Fibroblast of villous mesenchyme (primary cell): ENCODE measurements at places on chromosomes 2 and 18. TPM values are rescaled to one million over a fixed set of nuclear protein-coding genes. Genes with fewer than 3 reads are reported as not detected.
A peak's percentile ranks its signal among the peaks of the same experiment; 100 is the strongest.

GRCh38 chr2:3982160-3982559 lies 278.8 kb downstream of the DCDC2C start:
- no peak for DNase-seq

The MRO gene
- under 0.01 TPM in 1 of 2 replicates, not detected in the other for total RNA-seq

GRCh38 chr18:10412933-10413332 lies 41.5 kb upstream of the APCDD1 start:
- DNase-seq: no peak

The CRYBA2 gene
- total RNA-seq: 1.3 TPM in 1 of 2 replicates, not detected in the other

DNA sequence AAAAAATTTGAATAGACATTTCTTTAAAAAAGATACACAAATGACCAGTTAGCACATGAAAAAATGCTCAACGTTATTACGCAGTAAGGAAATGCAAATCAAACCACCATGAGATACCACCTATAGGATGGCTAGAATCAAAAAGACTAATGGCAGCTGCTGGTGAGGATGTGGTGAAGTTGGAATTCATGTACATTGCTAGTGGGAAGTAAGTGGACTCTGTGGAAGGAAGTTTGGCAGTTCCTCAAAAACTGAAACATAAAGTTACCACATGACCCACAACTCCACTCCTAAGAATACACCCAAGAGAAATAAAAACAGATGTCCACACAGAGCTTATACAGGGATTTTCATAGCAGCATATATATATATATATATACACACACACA lies 51.2 kb downstream of the MBP start:
- DNase-seq: peak; percentile 92

GRCh38 chr2:39732482-39732881 lies 46.6 kb downstream of the THUMPD2 start:
- DNase-seq: no peak

DNA sequence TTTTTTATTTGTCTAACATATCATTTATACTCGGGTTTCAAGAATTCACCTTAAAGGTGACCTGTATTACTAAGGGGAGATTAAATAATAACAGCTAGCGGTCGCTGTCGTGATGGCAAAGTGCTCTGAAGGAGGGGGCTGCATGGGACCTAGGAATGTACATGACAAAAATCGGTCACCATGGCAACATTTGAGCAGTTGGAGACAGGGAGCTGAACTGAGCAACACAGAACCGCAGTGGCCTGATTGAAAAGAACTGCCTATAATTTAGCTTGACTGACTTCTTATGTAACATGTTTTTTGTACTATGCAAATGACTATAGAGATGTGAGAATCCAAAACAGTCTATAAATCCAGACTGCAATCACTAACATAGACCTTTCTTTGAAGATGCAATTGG lies 34.3 kb upstream of the EPHA4 start:
- no peak for DNase-seq

DNA sequence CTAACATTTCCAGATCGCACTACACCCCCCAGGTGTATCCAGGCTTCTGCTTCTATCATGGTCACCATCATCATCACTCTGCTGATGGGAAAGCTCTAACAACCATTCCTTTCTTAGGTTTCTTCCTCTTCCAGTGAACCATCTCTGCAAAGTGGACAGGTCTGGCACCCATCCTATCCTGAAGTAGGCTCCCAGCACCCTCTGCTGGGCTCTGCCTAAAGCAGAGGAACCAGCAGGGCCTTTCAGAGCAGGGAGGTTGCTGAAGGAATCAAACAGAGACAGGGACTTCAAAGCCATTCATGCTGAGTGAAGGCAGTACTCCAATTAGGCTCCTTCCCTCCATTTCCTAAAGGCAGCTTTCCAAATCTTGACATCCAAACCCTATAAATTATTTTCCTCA lies 27.2 kb upstream of the SATB2 start:
- no peak for DNase-seq

- no peak for DNase-seq
Observed at GRCh38 chr2:225764346-225764745, 364.8 kb downstream of the NYAP2 start.

GRCh38 chr2:3170792-3171455 lies 206.7 kb downstream of the EIPR1 start:
- DNase-seq: no peak

DNA sequence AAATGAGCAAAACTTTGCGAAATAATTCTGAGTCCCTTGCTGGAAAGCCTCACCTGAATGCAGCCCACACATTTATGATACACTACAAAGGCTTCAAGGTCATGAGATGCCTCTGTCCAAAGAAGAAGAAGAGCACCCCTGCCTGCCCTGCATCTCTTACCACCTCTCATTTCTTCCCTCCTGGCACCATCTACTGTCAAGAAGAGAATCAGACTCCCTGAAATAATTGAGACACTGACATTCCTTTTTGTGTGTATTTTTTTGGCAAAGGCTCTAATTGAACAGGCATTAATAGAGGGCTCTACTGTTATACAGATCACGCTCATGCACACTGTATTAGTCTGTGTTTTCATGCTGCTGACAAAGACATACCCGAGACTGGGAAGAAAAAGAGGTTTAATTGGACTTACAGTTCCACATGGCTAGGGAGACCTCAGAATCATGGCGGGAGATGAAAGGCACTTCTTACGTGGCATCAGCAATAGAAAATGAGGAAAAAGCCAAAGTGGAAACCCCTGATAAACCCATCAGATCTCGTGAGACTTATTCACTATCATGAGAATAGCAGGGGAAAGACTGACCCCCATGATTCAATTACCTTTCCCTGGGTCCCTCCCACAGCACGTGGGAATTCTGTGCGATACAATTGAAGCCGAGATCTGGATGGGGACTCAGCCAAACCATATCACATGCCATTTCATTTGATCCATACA lies 176.3 kb downstream of the ALPK2 start:
- DNase-seq: no peak

- no peak for DNase-seq
Observed at GRCh38 chr2:239873656-239874635, 151.2 kb downstream of the NDUFA10 start.

DNA sequence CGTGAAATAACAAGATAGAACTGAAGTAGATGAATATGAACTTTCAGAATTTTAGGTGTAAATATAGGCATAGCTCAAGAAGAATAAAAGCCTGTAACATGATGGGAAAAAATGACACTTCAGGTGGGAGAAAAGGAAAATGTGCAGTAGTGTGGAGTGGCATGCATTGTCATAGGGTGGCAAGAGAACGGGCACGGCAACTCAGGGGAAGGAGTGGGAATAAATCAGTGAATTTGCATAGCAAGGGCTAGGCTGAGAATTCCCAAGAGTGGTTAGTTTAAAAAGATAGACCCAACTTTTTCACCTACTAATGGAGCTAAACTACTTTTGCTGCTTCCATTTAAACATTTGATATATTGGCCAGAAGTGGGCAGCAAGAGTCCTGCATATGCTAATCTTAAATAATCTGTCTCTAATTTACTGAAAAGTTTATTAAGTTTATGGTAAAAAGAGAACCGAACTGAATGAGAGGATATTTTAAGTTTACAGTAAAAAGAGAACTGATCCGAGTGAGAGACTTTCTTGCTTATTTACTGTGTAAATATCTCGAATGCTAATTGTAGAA lies 228.1 kb downstream of the CTNNA2 start:
- DNase-seq: no peak

DNA sequence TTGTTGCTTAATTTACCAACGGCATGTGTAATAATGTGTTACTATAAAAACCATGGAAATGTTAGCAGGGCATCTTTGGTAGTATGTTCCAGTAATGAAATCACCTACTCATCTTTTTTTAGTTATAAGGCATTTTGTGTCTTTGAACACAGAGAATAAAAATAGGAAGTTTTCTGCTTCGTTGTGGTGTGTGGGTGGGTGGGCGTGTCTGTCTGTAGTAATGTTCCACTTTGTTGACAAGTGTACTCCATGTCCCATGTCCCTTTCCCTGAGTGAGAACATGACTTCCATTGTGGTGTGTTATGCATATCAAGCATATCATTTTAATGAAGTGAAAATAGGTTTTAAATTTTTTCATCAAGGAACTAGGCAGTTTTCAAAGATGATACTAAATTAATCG lies 149.3 kb downstream of the VWC2L start:
- no peak for DNase-seq

- no peak for DNase-seq
Observed at GRCh38 chr2:224195925-224196571, 157.0 kb upstream of the SERPINE2 start.

DNA sequence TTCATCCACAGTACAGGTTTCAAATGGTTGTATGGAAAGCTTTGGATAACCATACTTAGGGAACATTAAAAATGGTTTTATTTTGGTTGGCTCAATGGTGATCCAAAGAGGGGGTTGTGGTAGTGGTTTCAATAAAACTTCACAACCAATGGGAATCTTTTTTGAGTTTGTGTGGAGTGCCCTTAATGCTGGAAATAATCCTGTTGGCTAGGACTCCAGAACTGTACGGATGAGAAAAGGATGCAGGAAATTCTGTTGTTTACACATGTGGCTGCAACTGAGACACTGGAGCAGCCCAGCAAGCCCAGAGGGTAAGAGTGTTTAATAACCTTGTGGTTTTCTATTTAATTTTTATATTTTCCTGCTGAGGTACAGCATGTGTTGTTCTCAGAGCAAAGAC lies at the start of gene CCDC102B:
CCDC102B (plus strand) TSS at position 210 of the 400 bp plus-strand sequence. CDS start 38,684 bp downstream, outside the sequence.
- peak; percentile 99 for DNase-seq

GRCh38 chr2:11168488-11168887 lies 13.2 kb downstream of the SLC66A3 start:
- no peak for DNase-seq

DNA sequence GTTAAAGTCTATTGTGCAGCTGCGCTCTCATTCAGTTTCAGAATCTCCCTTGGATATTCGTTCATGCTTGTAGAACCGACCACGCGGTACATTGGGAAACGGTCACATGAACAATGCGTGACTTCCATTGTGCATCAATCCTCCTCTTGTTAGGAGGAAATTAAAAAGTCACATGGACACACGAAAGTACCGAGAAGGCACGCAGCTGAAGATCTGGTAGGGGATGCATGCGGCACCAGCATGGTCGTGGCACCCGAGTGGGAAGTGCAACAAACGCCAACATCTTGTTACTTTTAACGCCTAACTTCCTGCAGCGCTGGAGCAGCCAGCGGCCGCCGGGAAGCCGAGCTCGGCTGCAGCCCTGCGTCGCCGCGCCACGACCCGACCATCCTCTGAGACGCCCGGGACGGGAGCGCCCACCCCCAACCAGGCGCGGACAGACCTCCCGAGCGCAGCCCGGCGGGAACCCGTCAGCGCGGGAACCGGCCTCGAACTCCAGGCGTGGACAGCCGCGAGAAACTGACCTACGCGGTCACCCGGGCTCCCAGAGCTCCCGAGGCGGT lies 412 bp downstream of the OSBPL1A start:
- DNase-seq: peak; percentile 82

DNA sequence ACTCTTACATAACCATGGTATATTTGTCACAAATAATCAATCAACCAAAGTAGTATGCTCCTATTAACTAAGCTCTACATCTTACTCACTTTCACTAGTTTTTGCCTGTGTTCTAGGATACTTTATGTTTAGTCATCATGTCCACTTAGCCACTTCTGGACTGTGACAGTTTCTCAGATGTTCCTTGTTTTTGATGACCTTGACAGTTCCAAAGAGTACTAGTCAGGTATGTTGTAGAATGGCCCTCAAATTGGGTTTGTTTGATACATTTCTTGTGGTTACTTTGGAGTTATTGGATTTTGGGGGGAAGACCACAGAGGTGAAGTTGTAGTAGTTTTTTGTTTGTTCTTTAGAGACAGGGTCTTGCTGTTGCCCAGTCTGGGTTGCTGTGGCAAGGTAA lies 35.5 kb downstream of the BUB1 start:
- no peak for DNase-seq

DNA sequence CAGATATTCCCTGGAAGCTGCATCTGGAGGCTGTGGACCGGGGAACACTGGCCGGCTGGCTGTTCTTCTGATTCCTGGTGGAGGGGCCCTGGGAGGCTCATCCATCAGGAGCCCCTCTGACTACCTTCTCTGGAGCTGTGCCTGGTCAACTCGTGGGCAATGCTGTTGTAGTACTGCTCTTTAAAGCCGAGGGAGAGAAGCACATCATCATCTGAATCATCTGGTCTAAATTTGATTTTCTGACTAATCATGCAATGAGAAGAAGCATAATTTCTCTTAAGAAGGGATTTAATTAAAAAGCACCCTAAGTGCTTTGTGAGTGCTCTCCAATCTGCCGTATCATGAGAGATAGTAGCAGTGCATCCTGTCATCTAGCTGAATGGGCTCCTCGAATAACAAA lies 229.5 kb downstream of the FHOD3 start:
- no peak for DNase-seq

GRCh38 chr2:107502539-107502938 lies 324.2 kb upstream of the RGPD4 start:
- no peak for DNase-seq

DNA sequence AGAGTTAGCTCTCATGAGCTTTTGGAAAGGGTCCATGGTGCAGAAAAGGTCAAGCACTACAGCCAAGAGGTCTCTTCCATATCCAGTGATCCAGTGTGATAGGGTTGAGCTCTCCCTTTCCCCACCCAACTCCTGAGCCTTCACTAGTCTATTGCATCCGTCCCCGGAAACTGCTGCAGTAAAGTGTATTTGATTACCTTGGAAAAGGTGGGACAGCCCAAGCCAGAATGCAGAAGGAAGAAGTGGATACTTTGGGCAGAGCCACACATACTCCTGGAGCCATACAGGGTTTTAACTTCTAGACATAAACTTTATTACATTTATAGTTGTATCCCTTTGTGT lies 3.6 kb downstream of the PNKD start:
- no peak for DNase-seq

The SCN9A gene
- total RNA-seq: 43.5 and 72.1 TPM in 2 replicates

The RESP18 gene
- total RNA-seq: not detected in 2 replicates

- no peak for DNase-seq
Observed at GRCh38 chr2:124683536-124684428, 658.7 kb downstream of the CNTNAP5 start.
